ENCODE measurements at places on chromosomes 7 and 10.
A peak's percentile ranks its signal among the peaks of the same experiment; 100 is the strongest.

GRCh38 chr7:43530553-43531410, 52.1 kb upstream of the STK17A start:
- DNase-seq: peak; percentile 66

GRCh38 chr7:41478187-41478586, 224.7 kb downstream of the INHBA start:
- no peak for DNase-seq

DNA sequence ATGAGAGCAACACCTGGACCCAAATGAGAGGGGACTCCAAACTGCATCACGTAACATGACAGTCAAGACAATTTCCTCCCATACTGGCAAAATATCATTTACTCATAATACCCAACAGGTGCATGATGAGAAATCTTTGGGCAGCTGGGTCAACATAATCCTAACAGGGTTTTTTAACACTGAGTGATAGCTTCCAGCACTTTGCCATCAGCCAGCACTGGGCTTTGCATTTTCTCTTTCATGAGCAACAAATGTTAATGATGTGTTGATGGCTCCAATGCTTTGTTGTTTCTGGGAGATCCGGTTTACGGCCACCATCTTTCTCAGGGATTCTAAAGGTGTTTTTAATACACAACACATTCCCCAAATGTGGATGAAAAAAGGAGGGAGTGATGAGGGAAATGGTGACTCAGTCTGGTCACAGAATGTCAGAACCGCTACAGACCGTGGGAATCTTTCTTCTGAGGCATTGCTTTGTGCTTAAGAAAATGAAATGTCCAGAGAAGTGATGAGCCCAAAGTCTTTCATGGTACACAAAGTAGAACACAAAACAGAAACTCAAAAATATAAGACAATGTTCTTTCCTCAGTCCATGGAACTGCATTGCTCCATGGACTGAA, 705.7 kb upstream of the IGFBP3 start:
- peak; percentile 71 for DNase-seq

DNA sequence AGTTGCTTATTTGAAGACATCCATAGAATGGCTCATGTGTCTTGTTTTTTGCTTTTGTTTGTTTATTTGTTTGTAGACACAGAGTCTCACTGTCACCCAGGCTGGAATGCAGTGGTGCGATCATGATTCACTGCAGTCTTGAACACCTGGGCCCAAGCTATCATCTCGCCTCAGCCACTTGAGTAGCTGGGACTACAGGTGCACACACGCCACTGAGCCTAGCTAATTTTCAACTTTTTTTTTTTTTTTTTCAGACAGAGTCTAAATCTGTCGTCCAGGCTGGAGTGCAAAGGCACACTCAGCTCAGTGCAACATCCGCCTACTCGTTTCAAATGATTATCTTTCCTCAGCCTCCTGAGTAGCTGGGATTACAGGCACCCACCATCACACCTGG, 83.3 kb upstream of the KLF6 start:
- peak; percentile 77 for DNase-seq

- DNase-seq: no peak
Observed at GRCh38 chr10:29397221-29397620, 108.4 kb downstream of the LYZL1 start.

GRCh38 chr7:66310620-66311019, 105.5 kb downstream of the TPST1 start:
- DNase-seq: no peak

- DNase-seq: peak; percentile 26
Observed at GRCh38 chr10:92395271-92395670, 104.3 kb downstream of the MARCHF5 start.

DNA sequence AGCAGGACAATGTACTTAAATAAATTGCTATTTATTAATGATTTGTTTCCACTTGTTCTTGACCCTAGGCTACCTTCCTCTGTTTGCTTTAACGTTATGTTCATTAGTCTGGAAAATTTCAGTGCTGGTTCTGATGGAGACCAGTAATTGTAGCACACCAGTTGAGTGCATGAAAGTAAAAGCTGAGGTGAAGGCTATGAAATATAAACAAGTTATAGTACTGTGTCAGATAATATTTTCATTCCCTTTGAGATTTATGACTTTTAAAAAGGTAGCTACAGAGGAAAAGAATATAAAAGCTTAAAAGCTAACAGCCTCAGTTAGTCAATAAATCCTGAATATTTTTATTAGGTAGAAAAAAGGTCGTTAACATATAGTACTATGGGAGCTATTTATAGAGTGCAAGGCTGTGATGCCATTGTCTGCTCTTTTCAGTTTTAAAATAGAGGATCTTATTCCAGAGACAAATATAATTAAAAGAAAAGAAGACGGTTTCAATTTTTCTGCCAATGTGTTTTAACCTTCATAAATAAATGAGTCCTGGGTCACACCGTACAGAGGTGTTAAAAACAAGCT, 351.8 kb upstream of the ETV1 start:
- no peak for DNase-seq

DNA sequence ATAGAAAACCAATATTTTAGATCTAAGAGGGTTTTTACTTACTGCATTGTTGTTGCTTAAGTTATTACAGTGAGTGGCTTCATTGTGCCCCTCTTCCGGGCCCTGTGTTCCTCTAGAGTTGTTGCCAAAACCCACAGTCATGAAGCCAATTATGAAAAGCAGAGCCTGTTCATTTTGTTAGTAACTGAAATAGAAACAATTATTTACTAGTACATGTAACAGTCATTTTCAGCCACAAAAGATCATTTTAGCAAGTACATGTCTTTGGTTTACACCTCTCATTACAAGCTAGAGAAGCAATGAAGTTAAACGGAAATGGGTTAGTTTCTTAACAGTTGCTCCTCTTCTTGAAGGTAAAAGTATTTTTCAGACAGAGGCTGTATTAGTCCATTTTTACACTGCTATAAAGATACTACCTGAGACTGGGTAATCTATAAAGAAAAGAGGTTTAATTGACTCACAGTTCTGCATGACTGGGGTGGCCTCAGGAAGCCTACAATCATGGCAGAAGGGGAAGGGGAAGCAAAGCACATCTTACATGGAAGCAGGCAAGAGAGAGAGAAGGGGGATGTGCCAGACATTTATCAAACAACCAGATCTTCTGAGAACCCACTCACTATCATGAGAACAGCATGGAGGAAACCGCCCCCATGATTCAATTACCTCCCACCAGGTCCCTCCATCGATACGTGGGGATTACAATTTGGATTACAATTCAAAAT, 380.5 kb downstream of the SFMBT2 start:
- DNase-seq: no peak

DNA sequence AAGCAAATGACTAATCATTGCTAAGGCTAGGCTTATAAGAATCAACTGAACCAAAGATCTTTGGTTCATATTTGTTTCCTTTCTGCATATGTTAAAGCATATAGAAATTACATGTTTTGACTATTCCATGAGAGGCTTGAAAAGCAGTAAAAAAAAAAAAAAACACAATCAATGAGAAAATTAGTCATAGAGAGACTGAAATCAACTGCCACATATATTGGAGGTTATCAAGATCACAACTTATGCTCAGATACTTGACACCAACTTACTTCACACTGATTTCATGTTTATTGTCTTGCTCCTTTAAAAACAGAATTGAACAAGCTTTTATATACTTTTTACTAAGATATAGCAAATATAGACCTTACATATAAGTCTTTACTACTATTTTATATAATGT, 161.3 kb downstream of the TPK1 start:
- DNase-seq: no peak

- DNase-seq: peak; percentile 87
Observed at GRCh38 chr7:69654381-69654780, 56.1 kb downstream of the AUTS2 start.

DNA sequence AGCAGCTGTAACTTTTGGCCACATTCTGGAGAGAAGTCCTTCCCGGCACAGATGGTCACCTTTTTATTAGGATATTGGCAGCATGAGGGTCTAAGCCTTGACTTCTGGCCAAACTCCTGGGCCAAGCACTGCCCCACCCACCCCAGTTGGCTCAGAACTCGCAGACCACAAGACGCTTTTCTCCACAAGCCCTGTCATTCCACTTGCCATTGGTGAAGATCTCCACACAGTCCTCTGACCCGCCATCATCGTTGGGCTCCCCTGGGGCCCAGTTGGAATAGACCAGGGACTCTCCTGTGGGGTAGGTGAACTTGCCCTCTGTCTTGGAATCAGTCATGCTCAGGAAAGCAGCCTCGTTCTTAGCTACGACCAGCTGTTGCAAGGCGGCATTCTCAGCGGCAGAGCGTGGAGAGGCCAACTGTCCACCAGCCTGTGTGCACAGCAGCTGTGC, 11.2 kb downstream of the SFTPD start:
- no peak for DNase-seq

- no peak for DNase-seq
Observed at GRCh38 chr10:1331560-1331959, 275.4 kb downstream of the WDR37 start.

DNA sequence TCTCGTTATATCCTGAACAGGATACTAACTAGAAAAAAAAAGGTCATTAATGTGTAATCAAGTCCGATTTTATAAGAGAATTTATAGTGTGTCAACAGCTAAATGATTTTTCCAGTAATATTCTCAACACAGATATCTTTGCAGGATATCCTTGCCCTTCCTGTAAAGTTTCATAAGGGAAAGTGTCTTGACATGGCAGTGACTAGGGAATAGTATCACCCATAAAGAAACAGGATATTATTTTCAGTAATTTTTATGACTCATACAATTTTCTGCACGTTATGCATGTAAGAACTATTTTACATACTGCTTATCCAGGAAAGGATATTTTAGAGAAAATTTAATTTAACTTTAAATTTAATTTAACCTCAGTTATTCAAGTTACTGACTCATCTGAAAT, 19.5 kb upstream of the PNLIP start:
- DNase-seq: no peak

- no peak for DNase-seq
Observed at GRCh38 chr7:10584886-10585285, 388.8 kb upstream of the PHF14 start.

- peak; percentile 70 for DNase-seq
Observed at GRCh38 chr10:33139181-33139646, 181.2 kb upstream of the ITGB1 start.

- DNase-seq: no peak
Observed at GRCh38 chr10:6141296-6142151, 52.7 kb downstream of the RBM17 start.

- DNase-seq: no peak
Observed at GRCh38 chr10:91514787-91515186, 104.6 kb downstream of the HECTD2 start.

- peak; percentile 43 for DNase-seq
Observed at GRCh38 chr10:97434055-97434454, 8.1 kb downstream of the PGAM1 start.

GRCh38 chr7:115106316-115106715, 184.4 kb downstream of the MDFIC start:
- DNase-seq: no peak

DNA sequence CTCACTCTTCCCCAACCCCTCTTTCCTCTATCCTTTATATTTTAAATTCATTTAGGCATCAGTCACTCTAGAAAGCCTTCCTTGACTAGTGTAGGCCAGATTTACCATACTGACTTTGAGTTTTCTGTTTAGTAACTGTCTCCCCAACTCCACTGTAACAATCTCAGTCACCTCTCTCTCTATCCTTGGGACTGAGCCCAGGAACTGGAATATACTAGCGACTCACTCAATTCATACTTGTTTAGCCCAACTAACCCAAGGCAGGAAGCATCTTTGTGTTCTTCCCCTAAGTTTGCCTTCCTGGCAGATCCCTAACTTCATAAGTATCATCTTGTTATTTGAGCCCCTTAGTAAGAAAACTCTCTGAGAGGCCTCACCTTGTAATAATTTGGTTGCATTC, 19.1 kb downstream of the PLCE1 start:
- DNase-seq: no peak

- DNase-seq: no peak
Observed at GRCh38 chr10:2936816-2937215, 130.5 kb upstream of the PFKP start.

GRCh38 chr10:18071591-18071990, 68.6 kb upstream of the CACNB2 start:
- DNase-seq: no peak

DNA sequence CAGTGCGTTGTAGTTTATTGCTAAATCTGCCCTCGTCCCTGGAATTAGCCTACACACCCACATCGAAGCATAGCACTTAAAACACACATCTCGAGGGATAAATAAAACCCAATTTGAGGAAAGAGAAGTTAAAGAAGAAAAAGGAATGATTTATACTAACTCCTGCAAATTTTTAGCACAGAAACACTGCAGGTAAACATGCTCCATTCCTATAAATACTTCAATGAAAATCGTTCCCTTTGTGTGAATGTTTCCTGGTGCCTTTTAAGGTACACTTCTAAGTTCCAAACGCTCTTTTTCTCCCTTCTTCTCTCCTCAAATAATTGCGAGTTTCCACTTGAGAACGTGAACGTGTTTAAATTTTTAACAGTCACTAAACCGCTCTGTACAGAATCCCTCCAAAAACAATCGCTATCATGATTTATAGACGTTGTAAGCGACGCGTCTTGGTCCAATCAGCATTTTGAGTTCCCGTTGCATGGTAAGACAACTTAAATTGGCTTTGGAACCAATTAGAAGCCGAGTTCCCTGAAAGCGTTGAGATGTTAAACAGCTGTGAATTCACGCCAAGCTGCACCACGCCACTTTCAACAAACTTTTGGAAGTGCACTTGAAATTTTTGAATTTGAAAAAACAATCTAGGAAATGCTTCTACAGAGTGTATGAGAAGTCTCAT, 12.5 kb upstream of the EBLN1 start:
- peak; percentile 75 for DNase-seq

DNA sequence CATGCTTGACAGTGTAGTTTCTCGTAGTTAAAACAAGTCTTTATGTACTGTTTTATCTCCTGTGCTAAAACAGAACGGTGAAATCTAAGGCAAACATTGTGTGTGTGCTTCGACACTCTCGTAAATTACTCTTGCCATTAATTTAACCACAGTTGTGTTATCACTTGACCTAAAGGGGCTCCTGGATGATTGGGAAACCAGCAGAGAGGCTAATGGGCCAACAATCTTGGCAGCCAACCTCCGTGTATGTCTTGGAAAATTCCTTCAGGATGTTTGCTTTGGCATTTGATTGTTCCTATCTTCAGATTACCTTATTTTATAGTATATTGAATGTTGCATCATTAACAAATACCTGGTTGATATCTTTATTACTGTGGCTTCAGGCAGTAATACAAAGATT, 409.5 kb downstream of the SDK1 start:
- DNase-seq: no peak

GRCh38 chr7:80530136-80530535, 18.3 kb upstream of the GNAT3 start:
- DNase-seq: no peak

- DNase-seq: no peak
Observed at GRCh38 chr7:157782041-157782440, 445.2 kb downstream of the DNAJB6 start.

DNA sequence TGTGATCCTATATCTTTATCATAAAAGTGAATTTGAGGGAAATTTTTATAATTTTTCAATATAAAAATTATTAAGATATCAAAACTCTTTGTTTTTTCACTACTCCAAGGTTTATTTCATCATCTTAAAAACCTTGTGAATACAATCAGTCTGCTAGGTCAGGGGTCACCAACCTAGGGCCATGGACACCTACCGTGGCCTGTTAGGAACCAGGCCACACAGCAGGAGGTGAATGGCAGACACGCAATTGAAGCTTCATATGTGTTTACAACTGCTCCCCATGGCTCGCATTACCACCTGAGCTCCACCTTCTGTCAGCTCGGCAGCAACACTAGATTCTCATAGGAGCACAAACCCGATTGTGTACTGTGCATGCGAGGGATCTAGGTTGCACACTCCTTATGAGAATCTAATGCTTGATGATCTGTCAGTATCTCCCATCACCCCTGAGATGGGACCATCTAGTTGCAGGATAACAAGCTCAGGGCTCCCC, 271.2 kb upstream of the C7orf33 start:
- no peak for DNase-seq

All from DMS53 (cell line).